ENCODE measurements at places on chromosomes 2 and 18. TPM values are rescaled to one million over a fixed set of nuclear protein-coding genes. Genes with fewer than 3 reads are reported as not detected.

Gene L3MBTL4
- 3.5 TPM for polyA plus RNA-seq

Gene RAPGEF4
- 7.8 TPM for polyA plus RNA-seq

Gene ALK
- not detected for polyA plus RNA-seq

Gene HOXD4
- 0.23 TPM for polyA plus RNA-seq

Gene KRTCAP3
- polyA plus RNA-seq: 37.4 TPM

Gene LRRC30
- not detected for polyA plus RNA-seq

Gene RUFY4
- 0.43 TPM for polyA plus RNA-seq

Gene HOXD13
- not detected for polyA plus RNA-seq

Gene UGT1A8
- polyA plus RNA-seq: not detected

Gene IKZF2
- 1.5 TPM for polyA plus RNA-seq

DNA sequence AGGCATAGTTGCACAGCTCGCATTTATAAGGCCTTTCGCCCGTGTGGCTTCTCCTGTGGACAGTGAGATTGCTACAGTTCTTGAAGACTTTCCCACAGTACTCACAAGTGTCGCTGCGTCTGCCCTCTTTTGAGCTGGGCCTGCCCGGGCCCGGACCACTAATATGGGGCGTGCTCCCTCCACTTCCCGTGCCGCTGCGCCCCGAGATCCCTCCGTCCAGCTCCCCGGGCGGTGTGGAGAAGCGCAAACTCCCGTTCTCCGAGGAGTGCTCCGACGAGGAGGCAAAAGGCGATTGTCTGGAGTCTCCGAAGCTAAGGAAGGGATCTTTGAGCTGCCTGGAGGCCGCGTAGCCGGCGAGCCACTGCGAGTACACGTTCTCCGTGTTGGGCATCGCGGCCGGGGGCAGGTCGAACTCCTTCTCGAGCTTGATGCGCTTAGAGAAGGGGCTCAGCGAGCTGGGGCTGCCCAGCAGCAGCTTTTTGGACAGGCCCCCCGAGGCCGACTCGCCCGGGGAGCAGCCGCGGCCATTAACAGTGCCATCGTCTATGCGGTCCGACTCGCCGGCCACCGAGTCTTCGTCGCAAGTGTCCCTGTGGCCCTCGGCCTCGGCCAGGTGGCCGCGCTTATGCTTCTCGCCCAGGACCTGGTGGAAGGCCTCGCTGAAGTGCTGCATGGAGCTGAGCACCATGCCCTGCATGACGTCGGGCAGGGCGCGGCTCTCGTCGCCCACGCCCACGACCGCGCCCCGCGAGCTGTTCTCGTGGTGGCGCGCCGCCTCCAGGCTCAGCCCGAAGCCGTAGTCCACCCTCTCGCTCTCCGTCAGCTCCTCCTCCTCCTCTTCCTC, 92.7 kb downstream of the BCL11A start:
- DNase-seq: no peak
- H3K4me1 ChIP-seq: no peaks in the 10 kb centered on the region
- H3K4me3 ChIP-seq: no peak overlapping the region
- no peaks in the 10 kb centered on the region for H3K27me3 ChIP-seq
- H3K36me3 ChIP-seq: no peaks in the 10 kb centered on the region

DNA sequence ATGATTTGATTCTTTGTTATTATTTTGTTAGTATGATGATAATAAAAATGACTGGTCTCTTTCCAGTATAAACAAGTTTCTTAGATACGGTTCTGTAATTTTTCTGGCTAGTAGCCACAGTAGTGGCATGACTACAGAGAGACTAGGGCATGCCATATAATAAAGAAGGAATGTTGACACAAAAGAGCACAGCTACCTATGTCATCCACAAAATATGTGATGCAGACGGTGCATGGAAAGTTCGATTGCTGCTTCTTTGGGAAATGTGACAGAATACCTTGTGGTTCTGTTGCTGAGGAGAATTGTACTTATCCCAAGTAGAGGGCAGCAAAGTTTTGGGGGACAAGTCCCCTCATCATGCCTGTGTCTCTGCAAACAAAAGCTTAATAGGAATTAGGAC, 26.1 kb upstream of the SETBP1 start:
- H3K36me3 ChIP-seq: no peaks in the 10 kb centered on the region
- H3K4me1 ChIP-seq: peaks cover 5% of the 10 kb centered on the region
- no peak overlapping the region for H3K4me3 ChIP-seq
- peak; percentile 13 for DNase-seq
- no peak overlapping the region for H3K27ac ChIP-seq

- H3K27me3 ChIP-seq: no peaks in the 10 kb centered on the region
- H3K27ac ChIP-seq: no peak overlapping the region
- DNase-seq: no peak
- H3K4me3 ChIP-seq: no peak overlapping the region
- no peaks in the 10 kb centered on the region for H3K4me1 ChIP-seq
These were observed 73.6 kb downstream of the CCDC141 start for GRCh38 chr2:178976351-178976750.

DNA sequence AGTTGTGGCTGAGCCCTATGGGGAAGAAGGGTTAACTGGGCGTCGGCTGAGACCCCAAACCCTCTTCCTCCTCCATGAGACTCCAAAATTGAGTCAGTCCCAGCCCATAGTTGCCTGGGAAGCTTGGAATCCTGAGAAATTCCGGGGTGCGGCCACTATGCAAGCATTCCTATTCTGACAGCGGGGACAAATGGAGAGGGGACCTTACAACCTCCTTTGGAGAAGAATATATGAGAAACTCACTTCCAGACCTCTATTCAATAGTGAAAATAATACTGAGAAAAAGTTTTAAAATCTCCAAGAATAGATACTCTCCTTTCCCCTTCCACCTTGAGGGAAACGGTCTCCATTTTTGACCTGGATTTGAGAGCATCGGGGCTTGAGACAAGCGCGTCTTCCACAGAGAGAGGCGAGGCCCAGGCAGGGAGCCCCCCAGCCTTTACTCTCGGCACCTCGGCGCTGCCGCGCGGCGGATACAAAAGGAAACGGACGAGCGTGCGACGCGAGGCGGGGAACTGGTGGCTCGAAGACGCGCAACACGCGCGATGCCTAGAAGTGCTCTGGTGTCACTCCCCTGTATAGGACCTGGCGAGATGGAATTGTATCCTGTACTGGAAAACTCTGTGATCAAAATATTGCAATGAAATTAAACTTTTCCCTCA, 11.1 kb downstream of the NR4A2 start:
- H3K27ac ChIP-seq: no peak overlapping the region
- H3K36me3 ChIP-seq: no peaks in the 10 kb centered on the region
- peaks cover 7% of the 10 kb centered on the region for H3K4me1 ChIP-seq
- H3K27me3 ChIP-seq: no peaks in the 10 kb centered on the region
- peak overlapping the region; percentile 40 for H3K4me3 ChIP-seq

- no peaks in the 10 kb centered on the region for H3K27me3 ChIP-seq
- H3K36me3 ChIP-seq: no peaks in the 10 kb centered on the region
- no peak overlapping the region for H3K4me3 ChIP-seq
- no peak overlapping the region for H3K27ac ChIP-seq
These were observed 208.5 kb upstream of the FN1 start for GRCh38 chr2:215644233-215644897.

- H3K27me3 ChIP-seq: no peaks in the 10 kb centered on the region
- H3K36me3 ChIP-seq: peaks cover 2% of the 10 kb centered on the region
- no peak for DNase-seq
- H3K27ac ChIP-seq: no peak overlapping the region
- no peak overlapping the region for H3K4me3 ChIP-seq
- H3K4me1 ChIP-seq: no peaks in the 10 kb centered on the region
These were observed 174.6 kb downstream of the STK39 start for GRCh38 chr2:168072626-168073303.

GRCh38 chr18:61398961-61399705, 65.9 kb downstream of the CDH20 start:
- no peak overlapping the region for H3K4me3 ChIP-seq
- H3K27ac ChIP-seq: no peak overlapping the region
- H3K4me1 ChIP-seq: no peaks in the 10 kb centered on the region
- H3K27me3 ChIP-seq: no peaks in the 10 kb centered on the region

GRCh38 chr2:105179469-105180372, 61.8 kb upstream of the GPR45 start:
- H3K36me3 ChIP-seq: no peaks in the 10 kb centered on the region
- H3K27me3 ChIP-seq: peaks cover 14% of the 10 kb centered on the region
- DNase-seq: peak; percentile 41
- no peak overlapping the region for H3K27ac ChIP-seq
- no peaks in the 10 kb centered on the region for H3K4me1 ChIP-seq
- no peak overlapping the region for H3K4me3 ChIP-seq

DNA sequence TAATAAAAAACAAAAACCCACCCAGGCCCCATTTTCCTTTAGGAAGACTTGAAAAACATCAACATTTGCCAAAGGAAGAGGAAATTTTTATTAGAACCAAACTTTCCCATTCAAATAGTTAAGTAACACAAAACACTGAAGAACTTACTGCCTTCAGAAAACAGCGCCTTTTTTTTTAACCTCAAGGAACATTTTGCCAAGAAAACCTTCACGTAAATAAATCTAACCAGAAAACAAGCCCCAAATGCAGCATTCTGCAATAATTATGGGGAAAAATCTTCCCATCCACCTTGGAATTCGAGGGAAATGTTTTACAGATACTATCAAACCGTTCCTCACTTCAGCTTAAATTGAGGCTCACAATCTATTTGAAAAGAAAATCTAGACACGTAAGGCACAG, 56.4 kb downstream of the ACVR1 start:
- no peaks in the 10 kb centered on the region for H3K27me3 ChIP-seq
- peaks cover 7% of the 10 kb centered on the region for H3K36me3 ChIP-seq
- H3K4me1 ChIP-seq: no peaks in the 10 kb centered on the region
- DNase-seq: no peak

DNA sequence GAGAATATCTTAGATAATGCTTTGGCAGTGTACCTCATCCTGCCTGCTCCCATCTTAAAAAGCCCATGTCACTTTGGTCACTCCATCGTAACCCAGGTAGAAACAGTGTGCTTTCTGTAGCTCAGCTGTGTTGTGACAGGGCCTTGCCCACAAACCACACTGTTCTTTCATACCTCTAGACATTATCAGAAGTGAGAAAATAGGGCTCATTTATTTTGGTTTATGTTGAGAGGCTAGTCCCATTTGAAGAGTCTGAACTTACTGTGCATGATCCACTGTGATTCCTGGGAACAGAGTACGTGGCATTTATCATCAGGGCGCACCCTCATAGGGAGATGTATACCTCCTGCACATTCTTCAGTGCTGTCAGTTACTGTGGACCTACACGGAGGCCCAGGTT, 69.7 kb downstream of the FEZ2 start:
- H3K27ac ChIP-seq: no peak overlapping the region
- H3K4me1 ChIP-seq: no peaks in the 10 kb centered on the region
- no peaks in the 10 kb centered on the region for H3K36me3 ChIP-seq
- no peaks in the 10 kb centered on the region for H3K27me3 ChIP-seq
- H3K4me3 ChIP-seq: no peak overlapping the region

DNA sequence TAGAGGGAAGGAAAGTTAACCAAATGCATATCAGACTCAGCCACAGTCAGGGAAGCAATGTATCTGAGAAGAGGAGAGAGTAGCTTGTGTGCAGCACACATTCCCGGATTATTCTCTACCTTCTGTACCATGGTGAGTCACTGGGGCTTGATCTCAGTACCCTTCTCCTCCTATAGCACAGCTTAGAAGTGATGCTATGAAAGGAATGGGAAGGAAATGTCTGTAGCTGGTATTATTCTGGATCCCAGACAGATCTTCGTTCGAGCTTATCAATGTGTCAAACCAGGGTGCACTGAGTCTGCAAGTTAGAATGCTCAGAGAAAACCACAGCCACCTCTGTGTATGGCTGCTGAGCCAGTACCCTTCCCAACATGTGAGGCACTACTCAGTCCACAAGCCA, 88.0 kb upstream of the NFU1 start:
- H3K27me3 ChIP-seq: no peaks in the 10 kb centered on the region
- no peak overlapping the region for H3K4me3 ChIP-seq
- DNase-seq: no peak
- H3K27ac ChIP-seq: no peak overlapping the region
- H3K36me3 ChIP-seq: peaks cover 24% of the 10 kb centered on the region
- peaks cover 5% of the 10 kb centered on the region for H3K4me1 ChIP-seq

DNA sequence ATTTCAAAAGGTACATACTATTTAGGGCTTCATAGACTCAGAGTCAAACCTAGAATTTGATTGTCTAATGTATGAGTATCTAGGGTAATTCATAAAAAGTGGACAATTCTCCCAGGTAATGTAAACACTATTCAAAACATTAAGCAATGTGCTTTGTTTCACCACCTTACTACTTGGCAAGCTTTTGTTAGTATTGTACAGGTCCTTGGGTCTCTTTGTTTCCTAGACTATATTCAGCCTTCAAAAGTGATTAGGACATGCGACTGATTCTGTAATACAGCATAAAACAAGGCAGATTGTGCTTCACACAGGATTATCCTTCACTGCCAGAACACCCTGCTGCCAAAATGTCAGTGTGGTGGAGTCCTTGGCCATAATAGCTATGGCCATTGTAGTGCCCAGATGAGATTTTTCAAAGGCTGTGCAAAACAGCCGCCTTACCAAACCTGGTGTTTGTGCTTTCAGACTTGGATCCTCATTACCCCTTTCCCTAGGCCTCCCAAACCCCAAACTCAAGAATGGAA, 90.1 kb upstream of the CAVIN2 start:
- H3K27ac ChIP-seq: no peak overlapping the region
- H3K4me1 ChIP-seq: peaks cover 2% of the 10 kb centered on the region
- no peaks in the 10 kb centered on the region for H3K27me3 ChIP-seq
- H3K36me3 ChIP-seq: no peaks in the 10 kb centered on the region
